ENCODE measurements at places on chromosomes 6 and 20. TPM values are rescaled to one million over a fixed set of nuclear protein-coding genes. Genes with fewer than 3 reads are reported as not detected.
A peak's percentile ranks its signal among the peaks of the same experiment; 100 is the strongest.

DEFB132 gene
- total RNA-seq: not detected

GRCh38 chr20:3653921-3654320, 9.3 kb downstream of the GFRA4 start:
- no peak overlapping the region for H3K27ac ChIP-seq
- no peaks in the 10 kb centered on the region for H3K27me3 ChIP-seq
- no peak overlapping the region for H3K4me3 ChIP-seq

- no peak for DNase-seq
- no peaks in the 10 kb centered on the region for H3K27me3 ChIP-seq
- no peaks in the 10 kb centered on the region for H3K36me3 ChIP-seq
- no peaks in the 10 kb centered on the region for H3K4me1 ChIP-seq
- H3K4me3 ChIP-seq: no peak overlapping the region
Observed at GRCh38 chr6:15001326-15001910, 244.5 kb upstream of the JARID2 start.

NKX2-4 gene
- not detected for total RNA-seq

- no peak for DNase-seq
- H3K27ac ChIP-seq: no peak overlapping the region
- H3K4me3 ChIP-seq: no peak overlapping the region
- peaks cover 12% of the 10 kb centered on the region for H3K4me1 ChIP-seq
Observed at GRCh38 chr6:132404330-132404729, 3.1 kb upstream of the MOXD1 start.

DNA sequence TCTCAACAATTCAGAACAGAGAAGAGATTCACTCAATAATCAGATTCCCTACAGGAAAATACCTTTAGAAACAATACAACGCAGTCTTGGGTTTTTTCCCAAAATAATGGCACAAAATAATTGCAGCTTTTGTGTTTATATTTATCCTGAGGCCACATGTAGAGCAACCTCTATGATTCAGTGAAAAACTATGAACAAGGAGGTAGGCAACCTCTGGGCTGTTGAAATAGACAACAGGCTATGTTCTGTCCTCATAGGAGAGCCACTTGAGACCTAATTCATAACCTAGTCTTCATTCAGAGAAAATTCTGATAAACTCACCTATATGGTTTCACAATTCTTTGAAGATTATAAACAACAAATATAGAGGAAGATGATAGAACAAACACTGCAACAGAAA, 118.3 kb downstream of the KHDC1L start:
- no peak overlapping the region for H3K4me3 ChIP-seq
- no peak overlapping the region for H3K27ac ChIP-seq
- no peaks in the 10 kb centered on the region for H3K36me3 ChIP-seq

YIPF3 gene
- 51.2 TPM for total RNA-seq

DNA sequence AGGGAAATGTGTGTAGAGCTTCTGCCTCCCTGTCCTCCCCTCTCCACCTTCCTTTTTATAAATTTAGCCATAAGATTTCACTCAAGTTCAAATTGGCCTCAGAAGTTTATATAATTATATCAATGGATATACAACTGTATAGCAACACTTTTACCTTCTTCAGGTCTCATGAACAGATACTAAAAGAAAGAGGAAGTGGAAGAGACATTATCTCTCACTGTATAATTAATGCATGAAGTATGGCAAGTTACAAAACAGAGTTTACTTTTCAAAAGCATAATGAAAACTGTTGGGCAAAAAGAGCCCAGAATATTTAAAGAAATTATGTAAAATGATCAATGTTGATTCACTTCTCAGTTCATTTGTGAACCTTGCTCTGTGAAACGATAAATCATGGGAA, 99.7 kb downstream of the PDE7B start:
- H3K27ac ChIP-seq: no peak overlapping the region
- DNase-seq: no peak
- H3K36me3 ChIP-seq: no peaks in the 10 kb centered on the region

TRIM31 gene
- 0.51 TPM for total RNA-seq

- H3K4me1 ChIP-seq: no peaks in the 10 kb centered on the region
- H3K4me3 ChIP-seq: no peak overlapping the region
- no peaks in the 10 kb centered on the region for H3K27me3 ChIP-seq
Observed at GRCh38 chr20:40511478-40511877, 177.6 kb downstream of the MAFB start.

UBD gene
- 172 TPM for total RNA-seq

GRCh38 chr20:63135411-63135810, 80.5 kb downstream of the YTHDF1 start:
- no peak for DNase-seq
- no peaks in the 10 kb centered on the region for H3K4me1 ChIP-seq
- no peak overlapping the region for H3K4me3 ChIP-seq
- no peak overlapping the region for H3K27ac ChIP-seq
- no peaks in the 10 kb centered on the region for H3K36me3 ChIP-seq
- peaks cover 75% of the 10 kb centered on the region for H3K27me3 ChIP-seq

GSTA3 gene
- not detected for total RNA-seq

KIAA1755 gene
- 0.04 TPM for total RNA-seq

- no peak overlapping the region for H3K27ac ChIP-seq
- DNase-seq: no peak
- no peaks in the 10 kb centered on the region for H3K36me3 ChIP-seq
- no peaks in the 10 kb centered on the region for H3K4me1 ChIP-seq
- no peaks in the 10 kb centered on the region for H3K27me3 ChIP-seq
Observed at GRCh38 chr20:52497731-52498130, 306.2 kb upstream of the ZFP64 start.

SEMG1 gene
- total RNA-seq: not detected

DNA sequence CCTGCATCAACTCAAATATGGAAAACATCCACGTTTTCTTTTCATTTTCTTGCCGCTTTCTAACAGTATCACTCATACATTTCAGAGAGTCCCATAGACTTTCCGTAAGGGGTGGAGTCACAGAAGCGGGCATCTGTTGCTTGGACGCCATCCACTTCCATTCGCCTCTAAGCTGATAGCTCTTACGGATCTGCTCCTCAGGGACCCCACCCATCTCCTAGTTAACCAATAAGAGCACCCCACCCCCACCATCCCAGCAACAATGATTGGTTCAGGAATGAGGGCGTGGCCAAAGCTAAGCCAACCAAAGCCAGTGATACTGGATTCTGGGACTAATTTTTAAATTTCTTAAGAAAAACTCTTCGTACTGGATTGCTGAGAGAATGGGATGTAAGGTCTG, 42.4 kb downstream of the SLC2A10 start:
- H3K4me3 ChIP-seq: no peak overlapping the region
- peaks cover 36% of the 10 kb centered on the region for H3K27me3 ChIP-seq
- H3K36me3 ChIP-seq: no peaks in the 10 kb centered on the region
- DNase-seq: no peak
- no peak overlapping the region for H3K27ac ChIP-seq
- no peaks in the 10 kb centered on the region for H3K4me1 ChIP-seq

DNA sequence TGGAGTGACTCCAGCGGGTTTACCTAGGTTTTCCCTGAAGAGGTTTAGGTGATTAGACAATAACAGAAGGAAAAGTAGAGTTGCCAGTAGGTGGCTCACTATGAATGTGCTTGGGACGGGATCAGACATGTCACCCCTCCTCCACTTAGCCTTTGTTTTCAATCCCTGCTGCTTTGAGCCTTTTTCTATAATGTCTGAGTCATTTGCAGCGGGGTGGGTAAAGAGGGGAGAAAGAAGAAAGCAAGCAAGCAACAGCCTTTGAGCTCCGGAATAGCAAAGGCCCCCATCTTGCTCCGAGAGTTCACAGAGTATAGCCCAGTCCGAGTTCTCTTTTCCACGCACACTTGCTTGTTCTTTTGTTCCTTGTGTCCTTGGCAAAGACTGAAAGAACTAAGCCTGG, 129.1 kb downstream of the PACRG start:
- H3K36me3 ChIP-seq: no peaks in the 10 kb centered on the region
- H3K27ac ChIP-seq: no peak overlapping the region

CCDC170 gene
- 8.9 TPM for total RNA-seq

- H3K4me3 ChIP-seq: no peak overlapping the region
- no peak for DNase-seq
- H3K27ac ChIP-seq: no peak overlapping the region
- peaks cover 9% of the 10 kb centered on the region for H3K4me1 ChIP-seq
- no peaks in the 10 kb centered on the region for H3K36me3 ChIP-seq
Observed at GRCh38 chr20:25629816-25630499, 6.1 kb upstream of the NANP start.

XKR7 gene
- total RNA-seq: not detected

GRCh38 chr6:4447639-4448330, 312.4 kb upstream of the ECI2 start:
- DNase-seq: no peak
- no peaks in the 10 kb centered on the region for H3K36me3 ChIP-seq
- no peaks in the 10 kb centered on the region for H3K4me1 ChIP-seq
- no peak overlapping the region for H3K27ac ChIP-seq
- peaks cover 4% of the 10 kb centered on the region for H3K27me3 ChIP-seq

DNA sequence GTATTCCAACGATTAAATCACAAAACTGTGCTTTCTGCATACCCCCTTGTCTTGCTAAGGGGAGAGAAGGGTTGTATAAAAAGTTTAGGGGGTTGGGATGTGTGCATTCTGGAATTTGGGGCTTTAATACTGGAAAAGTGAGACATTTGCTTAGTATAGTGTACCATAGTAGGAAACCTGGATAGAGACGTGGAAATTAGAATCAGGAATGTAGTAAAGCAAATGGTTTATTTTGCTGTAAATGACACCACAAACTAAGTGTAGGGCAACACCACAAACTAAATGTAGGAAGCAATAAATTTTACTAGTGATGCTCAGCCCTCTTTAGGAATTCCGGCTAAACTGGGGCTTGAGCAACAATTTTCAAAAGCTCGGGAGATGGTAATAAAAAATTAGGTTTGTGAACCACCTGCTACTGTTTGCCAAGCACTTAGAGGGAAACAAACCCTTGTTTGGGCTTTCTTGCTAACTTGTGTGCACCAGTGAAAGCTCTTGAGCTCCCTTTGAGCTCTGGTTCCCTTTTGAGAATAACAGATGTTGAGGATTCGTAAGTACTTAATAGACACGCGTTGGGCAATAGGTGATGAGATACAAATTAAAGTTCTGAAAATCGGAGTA, 13.8 kb downstream of the BRD2 start:
- H3K4me3 ChIP-seq: no peak overlapping the region
- peaks cover 15% of the 10 kb centered on the region for H3K4me1 ChIP-seq
- peaks cover 6% of the 10 kb centered on the region for H3K27me3 ChIP-seq
- peaks cover 39% of the 10 kb centered on the region for H3K36me3 ChIP-seq
- no peak overlapping the region for H3K27ac ChIP-seq
- no peak for DNase-seq

DNA sequence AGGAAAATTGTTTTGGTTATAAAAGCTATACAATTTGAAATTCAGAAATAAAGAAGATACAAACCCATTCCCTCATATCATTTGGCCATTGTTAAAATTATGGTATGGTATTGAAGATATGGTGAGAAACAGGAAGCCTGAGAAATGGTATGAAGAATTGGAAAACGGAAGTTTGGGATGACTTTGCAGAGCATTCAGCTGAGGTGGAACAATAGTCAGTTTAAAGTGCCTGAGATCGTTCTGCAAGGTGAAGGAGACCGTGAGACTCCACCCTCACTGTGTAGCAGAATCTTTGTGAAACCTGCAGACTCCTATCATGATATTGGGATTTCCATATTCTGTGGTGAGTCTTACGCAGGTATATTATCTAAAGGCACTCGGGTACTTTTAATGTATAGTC, 97.3 kb downstream of the ADGRB3 start:
- no peak overlapping the region for H3K27ac ChIP-seq
- H3K36me3 ChIP-seq: no peaks in the 10 kb centered on the region
- no peak overlapping the region for H3K4me3 ChIP-seq
- H3K4me1 ChIP-seq: no peaks in the 10 kb centered on the region

BHLHE23 gene
- not detected for total RNA-seq

GRCh38 chr20:34215711-34216381, 25.4 kb upstream of the ASIP start:
- H3K27ac ChIP-seq: no peak overlapping the region
- H3K4me3 ChIP-seq: peak overlapping the region; percentile 47
- no peaks in the 10 kb centered on the region for H3K27me3 ChIP-seq
- H3K4me1 ChIP-seq: peaks cover 18% of the 10 kb centered on the region
- no peaks in the 10 kb centered on the region for H3K36me3 ChIP-seq

GPX6 gene
- total RNA-seq: not detected

BPIFB1 gene
- 0.82 TPM for total RNA-seq

DNA sequence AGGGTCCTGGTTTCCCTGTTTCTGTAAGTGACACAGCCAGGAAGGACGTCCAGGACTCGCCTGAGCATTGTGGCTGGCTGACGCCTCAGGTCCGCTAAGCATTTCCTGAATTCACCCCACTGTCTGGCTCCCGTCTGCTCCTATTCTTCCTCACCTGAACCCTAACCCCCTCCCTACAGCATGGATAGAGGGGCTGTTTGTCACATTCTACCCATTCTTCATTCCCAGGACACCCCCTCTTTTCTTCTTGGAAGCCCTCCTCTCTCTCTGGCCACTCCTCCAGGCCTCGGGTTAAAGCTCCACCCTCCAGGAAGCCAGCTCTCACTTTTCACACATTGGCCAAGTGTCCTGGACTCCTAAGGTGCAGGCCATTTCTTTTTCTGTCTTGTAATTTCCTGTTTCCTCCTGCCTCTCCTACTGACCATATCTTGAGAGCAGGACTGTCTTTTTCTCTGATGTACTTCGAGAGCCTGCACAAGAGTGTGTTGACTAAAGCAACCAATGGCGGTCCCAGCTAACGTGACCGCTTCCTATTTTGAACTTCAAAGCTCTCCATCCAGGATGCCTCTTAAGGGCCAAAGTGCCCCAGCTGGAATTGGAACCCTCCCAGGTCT, 24.2 kb upstream of the MYMX start:
- no peak for DNase-seq
- no peak overlapping the region for H3K27ac ChIP-seq
- H3K36me3 ChIP-seq: no peaks in the 10 kb centered on the region
- H3K4me1 ChIP-seq: peaks cover 58% of the 10 kb centered on the region
- H3K27me3 ChIP-seq: peaks cover 5% of the 10 kb centered on the region
- H3K4me3 ChIP-seq: peak overlapping the region; percentile 70

DNA sequence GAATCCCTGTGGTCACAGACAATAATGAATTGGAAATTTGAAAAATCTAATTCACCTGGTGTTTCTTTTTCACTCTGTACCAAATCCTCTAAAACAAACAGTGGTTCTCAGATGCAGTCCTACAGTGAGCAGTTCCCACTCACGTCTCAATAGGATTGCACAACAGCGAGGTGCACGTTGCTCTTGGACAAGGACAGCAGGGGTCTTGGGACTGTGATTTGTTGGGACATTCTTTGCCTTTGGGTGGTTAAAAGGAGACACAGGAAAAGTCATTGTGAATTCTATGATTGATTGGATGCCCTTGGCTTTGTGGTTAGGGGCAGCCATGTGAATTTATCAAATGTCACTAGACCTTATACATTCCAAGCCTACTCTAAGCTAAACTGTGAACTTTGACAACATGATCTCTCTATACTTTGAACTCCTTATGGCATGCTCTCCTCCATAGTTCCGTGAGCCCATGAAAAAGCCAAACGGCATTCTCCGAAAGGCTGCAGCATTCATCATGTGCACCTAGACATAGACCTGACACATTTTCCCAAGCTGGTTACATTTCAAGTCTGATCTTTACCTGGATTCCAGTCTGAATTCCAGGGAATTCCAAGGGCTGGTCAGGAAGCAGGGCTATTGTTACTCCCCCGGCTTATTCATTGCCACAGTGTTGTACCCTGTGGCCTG, 647 bp downstream of the UNC93A start:
- DNase-seq: peak; percentile 77
- H3K4me3 ChIP-seq: peak overlapping the region; percentile 53
- peaks cover 9% of the 10 kb centered on the region for H3K36me3 ChIP-seq
- H3K27me3 ChIP-seq: no peaks in the 10 kb centered on the region

Measured in HepG2 (cell line).